ENCODE measurements at places on chromosomes 12 and 14.

- DNase-seq = no peak
Observed at GRCh38 chr14:35197015-35197414, 74.7 kb downstream of the PRORP start.

- no peak for DNase-seq
Observed at GRCh38 chr14:38481952-38482678, 226.2 kb upstream of the CLEC14A start.

- no peak for DNase-seq
Observed at GRCh38 chr12:91109148-91109564, 2.1 kb downstream of the LUM start.

DNA sequence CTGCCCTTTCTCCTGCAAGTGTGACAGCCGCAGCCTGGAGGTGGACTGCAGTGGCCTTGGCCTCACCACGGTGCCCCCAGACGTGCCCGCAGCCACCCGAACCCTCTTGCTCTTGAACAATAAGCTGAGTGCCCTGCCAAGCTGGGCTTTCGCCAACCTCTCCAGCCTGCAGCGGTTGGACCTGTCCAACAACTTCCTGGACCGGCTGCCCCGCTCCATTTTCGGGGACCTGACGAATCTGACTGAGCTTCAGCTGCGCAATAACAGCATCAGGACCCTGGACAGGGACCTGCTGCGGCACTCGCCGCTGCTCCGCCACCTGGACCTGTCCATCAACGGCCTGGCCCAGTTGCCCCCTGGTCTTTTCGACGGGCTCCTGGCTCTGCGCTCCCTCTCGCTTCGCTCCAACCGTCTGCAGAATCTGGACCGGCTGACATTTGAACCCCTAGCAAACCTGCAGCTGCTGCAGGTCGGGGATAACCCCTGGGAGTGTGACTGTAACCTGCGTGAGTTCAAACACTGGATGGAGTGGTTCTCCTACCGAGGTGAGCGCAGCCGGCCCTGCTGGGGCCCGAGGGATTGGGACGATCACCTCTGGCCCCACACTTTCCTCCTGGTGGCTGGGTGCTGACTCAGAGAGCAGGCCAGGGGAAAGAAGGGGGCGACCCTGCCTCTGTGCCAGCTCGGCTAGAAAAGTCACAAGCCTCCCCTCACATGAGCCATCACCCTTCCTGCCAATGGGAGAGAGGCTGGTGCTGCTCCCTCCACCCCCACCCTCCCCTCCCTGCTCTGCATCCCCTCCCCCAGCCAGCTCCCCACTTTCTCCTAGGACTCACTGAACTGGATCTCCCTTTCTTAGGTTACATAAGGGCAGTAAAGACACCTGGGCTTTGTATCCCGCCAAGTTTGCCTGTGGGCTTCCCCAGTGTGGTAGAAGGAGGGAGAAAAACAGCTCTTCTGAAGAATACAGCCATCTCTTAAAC, 10.9 kb downstream of the LRTM2 start:
- DNase-seq = no peak

DNA sequence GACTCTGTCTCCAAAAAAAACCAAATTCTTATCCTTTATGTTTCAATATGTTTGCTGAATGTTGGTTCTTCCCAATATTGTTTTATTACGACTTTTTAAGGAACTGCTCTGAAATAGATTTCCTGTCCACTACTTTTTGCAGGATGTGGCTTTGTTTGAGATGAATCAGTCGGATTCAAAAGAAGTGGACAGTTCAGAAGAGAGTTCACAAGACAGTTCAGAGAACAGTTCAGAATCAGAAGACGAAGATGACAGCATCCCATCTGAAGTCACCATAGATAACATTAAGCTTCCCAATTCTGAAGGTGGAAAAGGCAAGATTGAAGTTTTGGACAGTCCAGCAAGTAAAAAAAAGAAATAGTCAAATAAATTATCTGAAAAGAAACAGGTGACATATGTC, 8.2 kb downstream of the NOPCHAP1 start:
- DNase-seq = no peak

DNA sequence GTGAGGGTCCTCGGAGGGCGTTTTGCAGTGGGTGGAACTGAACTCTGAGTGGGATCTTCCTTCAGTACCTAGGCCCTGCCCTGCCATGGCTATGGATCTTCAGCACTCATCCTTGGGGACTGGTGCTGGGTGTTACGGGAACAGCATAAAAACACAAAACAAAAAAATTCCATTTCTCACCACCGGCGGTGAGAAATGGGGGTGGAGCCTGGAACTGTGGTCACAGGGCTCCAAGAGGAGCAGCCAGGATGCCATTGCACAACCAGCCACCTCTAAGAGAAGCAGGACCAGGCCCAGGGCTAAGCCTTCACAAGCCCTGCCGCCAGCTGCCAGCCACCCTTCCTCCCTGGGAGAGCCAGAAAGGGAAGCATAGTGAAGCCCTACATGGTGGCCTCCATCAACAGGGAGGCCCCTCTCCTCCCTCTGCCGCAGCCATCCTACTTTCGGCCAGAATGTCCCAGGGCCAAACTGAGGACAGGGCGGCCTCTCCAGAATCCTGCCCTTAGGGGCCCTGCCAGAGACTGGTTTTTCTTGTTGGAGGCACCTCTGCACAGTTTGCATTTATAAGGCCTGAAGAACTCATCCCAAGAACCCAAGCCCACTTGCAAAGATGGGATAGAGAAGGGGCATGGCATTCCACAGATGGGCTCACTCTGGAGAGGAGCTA, 76.5 kb downstream of the VCPKMT start:
- no peak for DNase-seq

DNA sequence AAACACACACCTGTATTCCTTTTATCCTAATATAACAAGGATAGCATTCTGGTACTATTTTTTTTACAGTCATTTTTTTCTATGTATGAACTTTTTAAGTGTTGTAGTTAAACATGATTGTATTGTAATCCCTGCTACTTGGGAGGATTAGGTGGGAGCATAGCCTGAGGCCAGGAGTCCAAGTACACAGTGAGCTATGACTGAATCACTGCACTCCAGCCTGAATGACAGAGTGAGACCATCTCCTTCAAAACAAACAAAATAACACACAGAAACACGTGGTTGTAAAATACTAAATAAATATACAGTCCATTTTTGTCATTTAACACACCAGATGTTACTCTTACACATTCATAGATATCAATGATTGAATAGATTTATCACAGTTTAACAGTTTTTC, 56.9 kb downstream of the MAP4K5 start:
- DNase-seq = no peak

DNA sequence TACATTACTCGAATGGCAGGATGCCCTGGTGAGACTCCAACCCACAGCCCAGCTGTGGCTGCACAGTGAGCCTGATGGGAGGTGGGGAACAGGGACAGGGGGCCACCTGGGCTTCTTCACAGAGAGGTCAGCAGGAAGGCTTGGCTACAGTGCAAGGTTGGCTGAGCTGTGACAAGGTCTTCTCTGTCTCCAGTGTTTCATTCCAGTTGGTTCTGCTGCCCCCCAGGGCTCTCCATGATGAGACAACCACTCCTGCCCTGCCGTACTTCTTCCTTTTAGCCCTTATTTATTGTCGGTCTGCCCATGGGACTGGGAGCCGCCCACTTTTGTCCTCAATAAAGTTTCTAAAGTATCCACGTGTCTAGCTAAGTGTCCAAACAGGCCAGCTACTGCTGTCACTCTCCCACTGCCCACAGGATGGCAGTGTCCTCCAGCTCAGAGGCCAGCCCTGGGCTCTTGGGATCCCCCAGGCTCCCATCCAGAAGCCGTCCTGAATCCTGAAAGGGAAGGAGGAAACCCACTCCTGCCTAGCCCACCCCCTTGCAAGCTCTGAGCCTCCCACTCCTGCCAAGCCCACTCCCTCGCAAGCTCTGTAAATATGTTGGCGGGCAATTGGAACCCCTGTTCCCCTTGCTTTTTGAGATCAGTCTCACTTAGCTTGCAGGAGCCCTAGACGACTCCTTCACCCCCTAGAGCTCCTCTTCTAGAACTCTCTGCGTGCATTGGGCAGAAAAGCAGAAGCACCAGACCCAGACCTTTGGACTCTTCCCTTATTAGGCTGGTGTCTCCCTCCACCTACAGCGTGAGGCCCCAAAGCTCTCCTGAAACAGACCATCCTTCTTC, 5.4 kb downstream of the C1QL4 start:
- no peak for DNase-seq

- DNase-seq = no peak
Observed at GRCh38 chr14:45084946-45085346, 1.0 kb downstream of the PRPF39 start.

DNA sequence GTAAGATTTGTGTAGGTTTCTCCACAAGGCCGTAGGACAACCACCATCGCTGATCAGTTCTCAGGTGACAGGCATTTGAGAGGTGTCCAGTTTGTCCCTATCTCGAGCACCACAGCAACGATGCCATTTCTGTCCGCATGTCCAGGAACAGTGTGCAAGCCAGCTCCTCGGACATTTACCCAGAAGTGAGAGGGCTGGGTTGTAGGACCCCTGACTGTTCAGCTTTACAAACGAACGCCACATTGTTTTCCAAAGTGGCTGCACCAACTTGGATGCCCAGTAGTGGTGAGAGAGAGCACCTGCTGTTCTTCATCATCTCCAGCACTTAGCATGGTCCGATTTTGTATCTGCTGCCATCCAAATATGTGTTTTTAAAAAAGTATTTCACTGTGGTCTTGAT, 38.6 kb downstream of the CYP46A1 start:
- DNase-seq = no peak

DNA sequence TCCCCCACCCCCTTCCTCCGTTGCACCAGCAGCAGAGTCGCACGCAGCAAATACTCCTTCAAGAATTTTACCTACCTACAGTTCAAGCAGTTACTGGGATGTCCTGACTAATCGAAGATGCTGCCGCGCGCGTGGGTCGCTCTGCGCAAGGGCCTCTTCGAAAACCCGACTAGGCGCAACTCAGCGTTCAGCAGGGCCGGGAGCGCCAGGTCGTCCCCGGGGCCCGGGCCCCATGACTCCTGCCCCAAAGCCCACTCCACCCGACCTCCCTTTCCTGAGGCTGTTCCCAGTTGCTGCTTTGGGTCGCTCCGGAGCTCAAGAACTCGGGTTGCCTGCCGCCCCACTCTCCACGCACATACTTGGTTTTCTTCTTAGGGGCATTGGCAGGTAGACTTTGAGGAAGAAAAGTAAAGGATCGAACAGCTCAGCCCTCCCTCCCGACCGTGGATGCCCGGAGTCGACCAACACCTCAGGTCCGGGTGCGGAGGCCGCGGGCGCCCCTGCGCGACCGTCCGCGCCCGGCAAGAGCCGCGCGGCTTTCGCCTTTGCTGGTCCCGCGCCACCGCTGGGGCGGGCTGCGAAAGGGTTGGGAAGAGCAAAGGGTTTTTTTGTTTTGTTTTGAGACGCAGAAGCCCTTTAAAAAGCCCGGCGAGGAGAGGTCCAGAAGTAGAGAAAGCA, 1.9 kb downstream of the BMP4 start:
- DNase-seq = no peak

DNA sequence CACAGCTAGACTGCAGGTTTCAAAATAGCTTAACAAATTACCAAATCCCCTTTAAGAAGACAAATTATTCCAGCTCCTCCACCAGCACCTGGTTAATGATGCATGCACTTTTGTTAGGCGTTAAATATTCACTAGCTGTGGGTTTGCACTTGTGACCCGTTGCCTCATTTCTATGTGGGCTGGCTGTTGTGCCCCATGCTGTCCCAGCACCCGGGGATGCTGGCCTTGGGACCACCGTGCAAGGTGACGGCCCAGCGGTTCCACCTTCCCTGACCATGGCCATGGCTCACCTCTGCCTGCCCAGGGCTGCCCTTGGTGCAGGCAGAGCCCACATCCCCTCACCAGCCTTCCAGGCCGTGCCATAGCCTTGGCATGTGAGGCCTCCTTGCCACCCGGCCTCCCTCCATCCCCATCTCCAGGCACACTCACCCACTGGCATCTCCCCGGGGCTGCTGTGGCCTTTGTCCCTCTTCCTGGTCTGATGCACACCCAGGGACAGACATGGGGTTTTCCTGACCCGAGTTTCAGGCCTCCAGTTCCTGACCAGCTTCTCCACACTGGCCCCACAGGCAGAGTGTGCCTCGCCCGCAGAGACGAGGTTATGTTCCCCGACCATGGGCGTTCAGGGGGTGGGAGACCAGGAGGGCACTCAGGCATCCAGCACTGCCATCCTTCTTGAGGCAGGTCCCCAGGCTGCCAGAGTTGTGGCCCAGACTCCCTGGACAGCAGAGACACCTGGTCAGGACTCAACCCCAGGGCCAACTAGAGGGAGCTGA, 20.3 kb upstream of the C14orf180 start:
- DNase-seq = no peak

DNA sequence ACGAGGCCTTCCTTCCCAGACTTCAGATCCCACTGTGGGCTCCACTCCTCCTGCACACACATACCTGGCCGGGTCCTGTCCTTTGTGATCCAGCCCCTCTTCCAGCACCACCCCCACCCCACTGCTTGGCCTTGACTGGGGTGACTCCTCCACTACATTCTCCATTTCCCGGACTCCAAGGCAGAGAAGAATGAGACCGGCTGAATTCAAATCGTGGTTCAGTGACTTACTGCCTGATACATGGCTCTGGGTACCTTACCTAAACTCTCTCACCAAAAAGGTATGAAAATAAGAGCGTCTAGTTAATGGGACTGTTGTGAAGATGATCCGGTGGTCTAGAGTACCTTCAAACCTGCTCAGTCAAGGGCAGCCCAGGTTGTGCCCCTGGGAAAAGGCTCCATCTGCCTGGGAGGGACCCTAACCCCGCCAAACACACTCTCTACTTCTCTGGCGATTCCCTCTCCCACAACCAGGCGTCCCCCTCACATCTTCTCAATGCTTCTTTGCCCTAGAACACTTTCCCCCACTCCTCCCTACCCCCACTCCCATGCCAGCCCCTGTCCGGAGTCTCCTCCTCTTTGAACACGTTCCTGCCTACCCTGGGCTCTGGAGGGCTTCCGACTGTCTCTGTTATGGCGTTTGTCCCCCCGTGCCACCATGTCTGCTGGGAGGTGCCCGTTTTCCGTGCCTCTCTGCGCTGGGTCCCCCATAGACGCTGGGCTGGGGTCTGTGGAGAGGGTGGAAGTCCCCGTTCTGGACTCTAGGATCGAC, 1.5 kb upstream of the ZBTB42 start:
- peak; percentile 11 for DNase-seq

GRCh38 chr12:13372386-13372785, 175.9 kb downstream of the EMP1 start:
- no peak for DNase-seq

DNA sequence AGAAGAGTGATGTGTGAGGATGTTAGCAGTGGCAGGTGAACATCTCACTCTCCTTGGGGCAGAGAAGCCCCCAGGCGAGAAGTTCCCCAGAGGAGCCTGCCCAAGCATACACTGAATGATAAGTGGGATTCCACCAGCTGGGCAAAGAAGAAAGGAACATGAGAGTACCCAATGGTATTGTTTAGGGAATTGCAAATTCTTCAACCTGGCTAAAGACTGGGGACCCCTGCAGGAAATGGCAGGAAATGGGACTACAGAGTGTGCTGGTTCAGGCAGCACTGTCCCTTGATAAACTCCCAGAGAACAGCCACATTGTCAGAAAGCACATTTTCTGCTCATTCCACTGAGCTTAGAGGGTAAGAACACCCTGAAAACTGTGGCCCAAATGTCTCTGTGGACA, 121.3 kb downstream of the RPS29 start:
- DNase-seq = no peak

DNA sequence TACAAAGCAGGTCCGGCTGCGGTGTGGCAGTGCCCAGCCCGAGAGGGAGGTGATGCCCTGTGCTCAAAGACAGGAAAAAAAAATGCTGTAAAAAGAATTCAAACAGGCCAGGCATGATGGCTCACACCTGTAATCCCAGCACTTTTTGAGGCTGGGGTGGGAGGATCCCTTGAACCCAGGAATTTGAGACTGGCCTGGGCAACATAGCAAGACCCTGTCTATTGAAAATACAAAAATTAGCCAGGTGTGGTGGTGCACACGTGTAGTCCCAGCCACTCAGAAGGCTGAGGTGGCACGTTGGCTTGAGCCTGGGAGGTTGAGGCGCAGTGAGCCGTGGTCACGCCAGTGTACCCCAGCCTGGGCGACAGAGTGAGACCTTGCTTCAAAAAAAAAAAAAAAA, 26.4 kb downstream of the DNAH10 start:
- no peak for DNase-seq
